T-helper 17 cell (primary cell): ENCODE measurements at places on chromosomes 7 and 10. TPM values are rescaled to one million over a fixed set of nuclear protein-coding genes. Genes with fewer than 3 reads are reported as not detected.

The HOXA11 gene
- total RNA-seq, result not detected

The MUC3A gene
- total RNA-seq, result not detected

DNA sequence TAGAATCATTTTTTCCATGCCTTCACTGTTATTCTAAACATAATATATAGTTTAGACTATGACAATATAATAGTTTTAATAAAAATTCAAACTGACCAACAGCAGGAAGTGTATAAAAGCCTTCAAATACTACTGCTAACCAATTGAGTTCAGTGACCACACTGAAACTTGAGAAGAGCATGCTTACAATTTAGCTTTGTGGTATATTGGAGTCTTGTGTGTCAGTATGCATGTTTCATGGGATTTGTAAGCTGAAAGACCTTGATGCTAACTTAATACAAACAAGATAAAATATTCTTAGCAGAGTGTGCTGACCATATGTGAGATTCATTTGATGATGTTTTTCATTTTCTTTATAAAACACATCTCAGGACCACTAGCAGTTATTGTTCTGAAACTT lies 395.5 kb downstream of the SUGCT start:
- no peak overlapping the region for H3K4me3 ChIP-seq
- H3K36me3 ChIP-seq, result no peaks in the 10 kb centered on the region
- no peak overlapping the region for H3K27ac ChIP-seq

GRCh38 chr10:32204606-32205005 lies 142.4 kb downstream of the EPC1 start:
- no peaks in the 10 kb centered on the region for H3K27me3 ChIP-seq
- no peak overlapping the region for H3K27ac ChIP-seq
- H3K4me3 ChIP-seq, result no peak overlapping the region
- no peak for DNase-seq
- no peaks in the 10 kb centered on the region for H3K36me3 ChIP-seq

- no peak overlapping the region for H3K4me3 ChIP-seq
- no peaks in the 10 kb centered on the region for H3K27me3 ChIP-seq
- H3K4me1 ChIP-seq, result peaks cover 3% of the 10 kb centered on the region
- peak; percentile 48 for DNase-seq
These were observed 1.5 kb upstream of the GRIFIN start for GRCh38 chr7:2477447-2478398.

DNA sequence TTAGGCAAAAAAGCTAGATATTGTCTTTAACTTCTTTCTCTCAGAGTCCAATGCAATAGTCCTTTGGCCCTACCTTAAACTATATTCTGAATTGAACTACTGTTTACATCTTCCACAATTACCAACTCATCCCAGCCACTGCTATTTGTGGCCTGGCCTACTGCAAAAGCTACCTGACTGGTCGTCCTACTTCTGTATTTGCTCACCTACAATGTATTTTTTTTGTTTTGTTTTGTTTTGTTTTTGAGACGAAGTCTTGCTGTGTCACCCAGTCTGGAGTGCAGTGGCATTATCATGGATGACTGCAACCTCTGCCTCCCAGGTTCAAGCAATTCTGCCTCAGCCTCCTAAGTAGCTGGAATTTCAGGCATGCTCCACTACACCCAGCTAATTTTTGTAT lies 51.2 kb downstream of the ARL4A start:
- no peak overlapping the region for H3K4me3 ChIP-seq
- peaks cover 4% of the 10 kb centered on the region for H3K4me1 ChIP-seq
- no peaks in the 10 kb centered on the region for H3K27me3 ChIP-seq
- H3K36me3 ChIP-seq, result peaks cover 2% of the 10 kb centered on the region

DNA sequence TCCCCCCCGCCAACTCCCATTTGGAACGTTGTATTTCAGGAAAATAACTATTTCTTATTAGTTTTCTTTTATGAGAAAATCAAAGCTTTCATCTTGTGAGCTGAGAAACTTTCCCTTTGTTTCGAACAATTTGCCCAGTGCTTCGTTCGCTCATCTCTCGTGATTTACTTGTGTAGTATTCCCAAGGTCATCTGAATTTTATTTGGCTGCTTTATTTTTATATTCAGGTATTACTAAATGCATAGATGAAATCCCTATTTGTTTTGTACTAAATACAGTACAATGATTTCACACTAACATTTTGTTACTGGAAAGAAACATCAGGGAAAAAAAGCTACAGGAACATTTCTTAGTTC lies 12.0 kb upstream of the EBLN1 start:
- H3K27ac ChIP-seq, result peak overlapping the region; percentile 96
- H3K27me3 ChIP-seq, result peaks cover 11% of the 10 kb centered on the region
- no peak for DNase-seq

GRCh38 chr7:18580950-18581349 lies 85.4 kb downstream of the HDAC9 start:
- DNase-seq, result no peak
- no peaks in the 10 kb centered on the region for H3K4me1 ChIP-seq
- no peaks in the 10 kb centered on the region for H3K27me3 ChIP-seq

DNA sequence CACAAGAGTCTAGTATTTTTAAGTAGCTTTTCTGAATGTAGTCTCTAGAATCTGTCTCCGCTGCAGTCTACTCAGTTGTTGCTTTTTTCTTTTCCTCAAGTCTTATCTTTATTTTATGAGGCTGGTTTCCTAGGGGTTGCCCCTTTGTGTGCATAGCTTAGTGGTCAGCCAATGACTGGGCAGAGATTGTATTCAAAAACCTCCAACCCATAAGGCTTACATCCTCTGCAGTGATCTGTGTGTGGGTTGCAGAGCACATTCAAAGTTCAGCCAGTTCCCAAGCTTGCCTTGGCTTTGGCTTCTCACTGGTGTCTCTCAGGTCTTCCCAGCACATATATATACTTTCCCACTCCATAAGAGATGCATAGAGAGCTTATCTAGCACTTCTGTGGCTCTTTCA lies 160.0 kb upstream of the TCF7L2 start:
- DNase-seq, result no peak
- H3K4me3 ChIP-seq, result no peak overlapping the region
- H3K27ac ChIP-seq, result no peak overlapping the region
- H3K4me1 ChIP-seq, result no peaks in the 10 kb centered on the region

- no peaks in the 10 kb centered on the region for H3K27me3 ChIP-seq
- H3K27ac ChIP-seq, result peak overlapping the region; percentile 29
- no peak for DNase-seq
- H3K4me3 ChIP-seq, result no peak overlapping the region
- peaks cover 2% of the 10 kb centered on the region for H3K36me3 ChIP-seq
These were observed 105.2 kb downstream of the NEURL1 start for GRCh38 chr10:103598654-103599115.
